ENCODE measurements at places on chromosomes 1 and 21. TPM values are rescaled to one million over a fixed set of nuclear protein-coding genes. Genes with fewer than 3 reads are reported as not detected.

Gene HSPA6
- 0.87 TPM for polyA plus RNA-seq

DNA sequence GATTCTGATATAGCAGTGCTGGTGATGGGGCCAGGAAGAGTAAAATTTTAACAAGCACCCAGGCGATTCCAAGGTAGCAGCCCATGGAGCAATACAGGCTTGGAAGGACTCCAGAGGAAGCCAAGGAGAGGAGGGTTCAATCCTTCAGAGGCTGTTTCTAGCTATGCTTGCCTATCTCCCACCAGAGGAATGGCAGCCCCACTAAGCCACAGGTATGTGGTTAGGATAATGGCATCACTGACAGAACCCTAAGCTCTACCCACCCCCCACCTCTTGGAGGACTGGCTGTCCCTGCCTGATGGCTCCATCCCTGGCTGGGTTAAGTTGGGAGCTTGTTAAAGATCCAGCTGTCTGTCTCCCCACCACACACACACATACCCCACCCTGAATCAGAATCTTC, 19.3 kb upstream of the PTAFR start:
- H3K4me3 ChIP-seq = no peak overlapping the region
- DNase-seq = no peak
- H3K36me3 ChIP-seq = no peaks in the 10 kb centered on the region
- H3K27ac ChIP-seq = no peak overlapping the region
- no peaks in the 10 kb centered on the region for H3K27me3 ChIP-seq
- H3K4me1 ChIP-seq = no peaks in the 10 kb centered on the region

- DNase-seq = no peak
- no peaks in the 10 kb centered on the region for H3K27me3 ChIP-seq
- H3K4me3 ChIP-seq = no peak overlapping the region
- H3K4me1 ChIP-seq = peaks cover 12% of the 10 kb centered on the region
- H3K36me3 ChIP-seq = no peaks in the 10 kb centered on the region
These were observed 77.6 kb downstream of the RGL1 start for GRCh38 chr1:183882335-183883167.

- H3K36me3 ChIP-seq = no peaks in the 10 kb centered on the region
- no peak overlapping the region for H3K4me3 ChIP-seq
- no peaks in the 10 kb centered on the region for H3K27me3 ChIP-seq
- no peak overlapping the region for H3K27ac ChIP-seq
These were observed 32.1 kb downstream of the CACNA1S start for GRCh38 chr1:201080135-201080534.

GRCh38 chr1:91527266-91527765, 26.7 kb downstream of the CDC7 start:
- H3K4me3 ChIP-seq = no peak overlapping the region
- H3K27me3 ChIP-seq = no peaks in the 10 kb centered on the region
- no peak for DNase-seq
- H3K36me3 ChIP-seq = no peaks in the 10 kb centered on the region
